ENCODE measurements at places on chromosomes 4 and X.
A peak's percentile ranks its signal among the peaks of the same experiment; 100 is the strongest.

DNA sequence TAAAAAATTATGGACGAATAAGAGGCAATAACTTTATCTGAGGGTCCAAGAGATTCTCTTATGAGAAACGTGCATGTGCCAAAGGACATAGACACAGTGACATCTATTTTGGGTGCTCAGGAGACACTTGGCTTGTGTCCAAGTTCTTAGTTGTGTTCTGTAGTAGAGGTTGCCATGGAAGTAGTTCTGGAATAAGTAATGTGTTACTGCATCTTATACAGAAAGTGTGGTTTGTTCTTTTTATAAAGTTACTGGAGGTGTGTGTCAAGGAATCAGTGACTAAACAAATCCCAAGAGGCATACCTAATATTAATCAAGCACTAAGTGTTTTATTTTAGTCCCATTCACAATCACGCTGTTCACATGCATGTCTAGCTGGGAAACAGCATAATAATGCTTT is 305.7 kb downstream of the ARHGAP24 start:
- DNase-seq = no peak

DNA sequence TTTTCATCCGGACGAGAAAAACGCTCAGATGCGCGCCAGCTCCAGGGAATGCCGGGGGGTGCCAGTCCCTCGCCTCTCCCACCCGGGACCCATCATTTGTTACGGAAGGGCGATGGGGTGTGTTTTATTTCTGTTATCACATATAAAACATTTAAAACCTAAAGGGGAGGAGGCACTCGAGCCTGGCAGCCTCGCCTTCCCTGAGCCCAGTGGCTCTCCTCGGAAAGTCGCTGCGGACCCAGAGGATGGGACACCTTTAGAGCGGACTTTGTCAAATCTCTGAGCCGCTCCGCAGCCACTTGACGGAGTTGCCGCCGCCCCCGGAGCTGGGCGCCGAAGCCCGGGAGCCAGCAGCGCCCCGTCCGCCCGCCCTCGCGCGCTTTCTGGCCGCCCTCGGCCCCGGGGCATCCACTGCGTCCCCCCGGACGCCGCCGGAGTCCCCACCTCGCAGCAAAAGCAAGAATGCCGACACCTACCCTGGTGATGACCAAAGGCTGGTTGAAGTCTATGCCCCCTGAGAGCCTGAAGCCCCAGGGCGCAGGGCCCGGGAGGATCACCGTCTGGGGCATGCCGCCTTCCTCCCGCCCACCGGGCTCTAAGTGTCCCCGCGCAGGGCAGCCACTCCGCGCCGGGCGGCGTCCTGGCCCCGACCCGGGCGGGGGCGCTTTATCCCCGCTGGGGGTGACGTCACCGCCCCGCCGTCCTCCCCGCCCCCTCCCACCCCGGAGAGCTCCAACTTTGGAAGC is at the start of gene PDLIM3:
Gene PDLIM3 (minus strand): TSS at position 642 of the 746 bp plus-strand sequence. CDS start 73 bp downstream, at position 569.
- peak; percentile 6 for DNase-seq

- no peak for DNase-seq
Measured at GRCh38 chrX:17355976-17356375, 19.0 kb upstream of the NHS start.

DNA sequence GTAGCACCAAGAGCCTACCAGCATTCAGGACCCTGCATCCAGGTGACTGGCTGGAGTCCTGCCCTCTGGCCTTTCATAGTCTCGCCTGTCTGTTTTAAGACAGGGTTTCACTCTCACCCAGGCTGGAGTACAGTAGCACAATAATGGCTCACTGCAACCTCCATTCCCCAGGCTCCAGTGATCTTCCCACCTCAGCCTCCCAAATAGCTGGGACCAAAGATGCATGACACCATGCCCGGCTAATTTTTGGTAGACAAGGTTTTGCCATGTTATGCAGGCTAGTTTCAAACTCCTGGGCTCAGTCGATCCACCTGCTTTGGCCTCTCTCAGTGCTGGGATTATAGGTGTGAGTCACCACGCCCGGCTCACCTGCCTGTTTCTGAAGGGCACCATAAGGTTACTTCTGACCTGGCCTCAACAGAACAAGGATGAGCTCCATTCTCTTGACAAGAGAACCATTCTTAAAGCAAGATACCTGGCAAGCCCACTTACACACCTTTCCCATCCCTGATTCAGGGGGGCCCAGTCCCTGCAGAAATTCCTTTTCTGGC is 6.7 kb downstream of the RPS4X start:
- DNase-seq = no peak

DNA sequence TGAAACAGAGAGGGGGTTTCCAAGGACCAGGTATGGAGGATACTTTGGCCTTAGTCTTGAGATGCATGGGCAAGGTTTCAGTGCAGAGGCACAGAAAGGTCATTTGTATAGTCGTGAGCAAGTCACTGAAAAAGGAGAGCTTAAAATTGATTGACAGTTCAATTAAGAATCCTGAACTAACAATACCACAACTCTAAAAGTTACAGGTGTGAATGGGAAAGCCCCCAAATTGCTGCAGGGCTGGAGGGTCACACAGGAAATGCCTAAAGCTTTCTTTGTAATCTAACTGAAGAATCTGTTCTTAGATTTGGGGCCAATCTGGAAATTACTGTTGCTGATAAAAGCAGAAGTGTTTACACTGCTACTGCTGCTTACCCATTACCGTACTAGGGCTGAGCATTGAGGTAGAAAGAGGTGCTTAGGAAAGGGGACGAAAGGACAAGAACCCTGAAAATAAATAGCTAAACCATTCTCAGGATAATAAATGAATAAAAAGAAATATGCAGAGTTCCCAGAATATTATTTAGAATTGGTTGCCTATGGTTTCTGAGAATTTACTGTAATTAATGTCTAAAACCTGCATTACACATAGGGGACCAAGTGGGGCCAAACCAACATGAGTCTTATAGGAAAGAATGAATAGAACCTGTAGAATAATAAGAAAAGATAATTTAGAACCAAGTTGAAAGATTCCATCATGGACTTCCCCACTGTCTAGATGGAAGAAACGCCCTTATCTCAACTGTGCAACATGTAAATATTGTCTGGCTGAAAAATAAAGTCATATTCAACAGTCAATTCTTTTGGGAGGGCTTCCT is 91.9 kb upstream of the PPP1R2C start:
- DNase-seq = no peak

DNA sequence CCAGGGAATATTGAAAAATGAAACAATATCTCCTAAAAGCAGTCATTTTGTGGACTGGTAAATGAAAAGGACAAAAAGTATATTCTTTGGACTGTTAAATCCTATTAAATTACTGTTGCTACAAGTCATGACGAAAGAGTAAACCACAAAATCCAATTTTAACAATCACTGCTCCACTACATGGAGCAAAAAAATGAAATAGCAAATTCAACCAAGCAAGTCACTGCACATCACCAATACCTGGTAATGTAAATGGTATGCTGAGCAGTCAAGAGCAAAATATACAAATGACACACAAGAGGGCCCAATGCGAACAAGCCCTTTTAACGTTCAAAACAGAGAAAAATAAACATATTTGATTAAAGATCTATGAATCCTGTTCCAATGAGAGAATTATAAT is 126.2 kb downstream of the KLHL13 start:
- no peak for DNase-seq

DNA sequence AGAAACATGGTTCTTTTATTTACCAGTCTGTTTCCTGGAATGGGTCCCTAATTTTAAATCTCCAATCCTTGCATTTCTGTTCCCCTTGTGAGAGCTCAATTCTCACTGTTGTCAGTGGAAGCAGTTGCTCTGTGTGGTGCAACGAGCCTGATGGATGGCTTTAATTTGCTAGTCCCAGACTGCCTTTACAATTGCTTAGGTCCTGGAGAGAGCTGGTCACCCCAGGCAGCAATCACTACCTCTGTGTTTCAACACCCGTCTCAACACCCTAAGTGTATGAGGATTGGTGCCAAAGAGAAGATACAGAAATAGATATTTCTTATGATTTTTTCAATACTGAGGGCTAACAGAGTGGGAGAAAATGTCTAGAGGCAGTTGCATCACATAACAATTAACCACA is 873.8 kb downstream of the GLUD2 start:
- no peak for DNase-seq

DNA sequence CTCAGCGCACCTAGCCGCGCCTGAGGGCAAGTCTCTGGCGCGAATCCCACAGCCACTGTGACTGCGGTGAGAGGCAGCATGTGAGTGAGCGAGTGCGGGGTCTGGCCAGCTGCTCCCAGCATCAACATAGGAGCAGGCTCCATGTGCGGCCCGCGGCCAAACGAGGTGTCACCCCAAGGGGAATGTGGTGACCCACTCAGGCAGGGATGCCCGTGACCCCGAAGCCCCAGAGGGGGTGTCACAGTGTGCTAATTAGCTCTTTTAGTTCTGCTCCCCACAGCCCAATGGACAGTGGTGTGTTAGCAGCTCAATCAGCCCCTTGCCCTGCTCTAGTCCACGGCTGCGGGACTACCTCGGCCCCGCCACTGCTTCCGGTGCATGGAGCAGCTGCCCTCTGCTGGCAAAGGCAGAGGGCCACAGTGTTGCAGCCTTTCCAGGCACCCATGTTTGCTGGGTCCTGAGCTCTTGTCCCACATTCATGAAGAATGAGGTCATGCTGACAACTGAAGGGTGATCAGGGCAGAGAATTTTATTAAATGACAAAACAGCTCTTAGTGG is 61.4 kb downstream of the AGA start:
- DNase-seq = no peak

GRCh38 chr4:126081336-126081735 is 766.6 kb downstream of the FAT4 start:
- no peak for DNase-seq

- DNase-seq = no peak
Measured at GRCh38 chrX:49238735-49239134, 3.5 kb downstream of the CCDC22 start.

DNA sequence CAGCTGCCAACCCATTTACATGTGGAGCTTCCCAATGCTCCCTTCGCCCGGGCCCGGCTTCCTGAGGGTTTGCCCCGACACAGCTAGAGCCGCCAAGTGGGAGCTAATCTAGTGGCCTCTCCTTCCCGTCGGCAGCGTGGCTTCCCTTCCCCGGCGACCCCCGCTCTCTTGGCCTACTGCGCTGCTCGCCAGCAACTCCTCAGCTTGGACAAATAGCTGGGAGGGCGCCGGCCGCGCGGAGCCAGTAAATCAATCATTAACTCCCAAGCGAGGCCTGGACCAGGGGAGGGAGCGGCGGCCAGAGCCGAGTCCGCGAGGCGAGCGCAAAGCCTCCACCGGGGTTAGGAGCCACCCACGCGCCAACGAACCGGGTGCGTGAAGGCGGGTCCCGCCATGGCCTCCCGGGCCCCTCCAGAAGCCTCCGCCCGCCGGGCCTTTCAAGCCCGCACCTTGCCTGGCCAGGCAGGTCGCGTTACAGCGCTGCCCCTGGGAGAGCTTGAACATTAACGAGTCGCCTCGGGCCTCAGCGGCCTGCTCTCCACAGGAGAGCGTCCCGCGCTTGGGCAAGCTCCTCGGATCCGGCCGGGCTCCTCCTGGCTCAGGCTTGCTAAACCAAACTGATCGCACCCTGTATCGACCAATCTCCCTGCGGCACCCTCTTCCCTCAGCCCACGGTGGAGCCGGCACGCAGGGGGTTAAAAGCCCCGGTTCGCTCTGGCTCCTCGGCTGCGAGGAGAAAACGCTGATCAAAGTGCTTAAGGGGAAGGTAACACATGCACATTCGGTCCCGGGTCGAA is 10.6 kb upstream of the BCOR start:
- no peak for DNase-seq

DNA sequence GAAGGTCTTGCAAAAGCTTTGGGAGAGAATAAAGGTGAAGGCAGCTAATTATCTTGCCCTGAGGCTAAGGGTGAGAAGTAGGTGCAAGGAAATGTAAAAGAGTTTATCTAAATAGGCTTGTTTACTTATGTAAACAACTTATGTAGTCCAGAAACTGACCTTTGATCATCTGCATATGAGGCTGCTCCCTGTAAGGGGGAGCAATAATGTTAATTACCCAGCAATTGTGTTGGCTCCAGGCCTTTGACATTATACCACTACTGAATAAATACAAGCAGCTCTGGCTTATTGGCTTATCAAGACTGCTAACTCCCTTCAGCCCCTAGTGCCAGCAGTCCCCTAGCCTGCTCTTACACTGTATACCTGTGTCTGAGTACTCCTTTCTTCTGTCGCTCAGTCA is 303.7 kb upstream of the GNPDA2 start:
- no peak for DNase-seq

GRCh38 chr4:2247128-2248043 is 5.5 kb upstream of the HAUS3 start:
- DNase-seq = no peak

DNA sequence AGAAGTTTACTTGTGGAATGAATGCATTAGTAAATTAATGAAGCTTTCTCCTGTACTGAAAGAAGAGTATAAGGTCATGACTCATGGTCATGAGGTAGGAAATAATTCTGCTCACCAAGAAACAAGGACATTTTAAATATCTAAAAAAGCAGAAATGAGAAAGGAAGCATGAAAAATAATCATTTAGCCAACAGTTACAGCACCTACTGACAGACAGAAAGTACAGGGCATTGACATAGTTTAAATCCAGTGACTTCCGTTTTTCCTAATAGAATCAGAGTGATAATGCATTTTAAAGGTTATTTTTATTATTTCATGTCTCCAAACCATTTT is 30.5 kb upstream of the ACSL1 start:
- no peak for DNase-seq

DNA sequence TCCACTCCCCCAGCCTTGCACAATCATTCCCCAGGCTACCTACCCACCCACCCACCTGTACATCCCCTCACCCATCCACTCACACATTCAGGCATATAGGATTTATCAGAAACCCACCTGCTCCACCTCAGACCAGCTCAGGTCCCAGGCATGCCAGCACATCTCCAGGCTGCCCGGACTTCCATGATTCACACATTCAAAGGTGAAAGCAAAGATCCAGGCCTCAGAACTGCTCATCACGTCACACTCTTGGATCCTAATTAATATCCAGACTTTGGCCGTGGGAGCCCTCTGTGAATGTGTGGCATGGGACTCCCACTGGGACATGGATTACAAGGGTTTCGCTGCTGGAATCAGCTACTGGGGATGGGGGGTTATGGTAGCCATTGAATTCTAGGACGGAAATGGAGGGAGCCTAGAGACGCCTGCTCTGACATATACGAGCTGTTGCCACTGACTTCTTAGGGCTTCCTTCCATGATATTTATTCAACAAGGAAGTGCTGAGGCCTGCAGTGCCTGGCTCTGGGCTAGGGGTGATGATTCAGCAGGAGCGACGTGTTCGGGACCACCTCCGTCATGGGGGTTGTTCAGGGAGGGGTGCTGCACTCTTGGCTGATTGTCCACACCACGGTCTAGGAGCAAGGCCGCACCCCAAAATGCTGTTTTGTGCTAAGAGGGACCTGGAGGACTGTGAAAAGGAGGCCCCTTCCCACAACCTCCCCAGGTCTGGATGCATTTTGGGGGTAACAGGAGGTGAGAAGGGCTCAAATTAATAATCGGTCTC is 56.9 kb upstream of the ADRA2C start:
- DNase-seq = no peak

DNA sequence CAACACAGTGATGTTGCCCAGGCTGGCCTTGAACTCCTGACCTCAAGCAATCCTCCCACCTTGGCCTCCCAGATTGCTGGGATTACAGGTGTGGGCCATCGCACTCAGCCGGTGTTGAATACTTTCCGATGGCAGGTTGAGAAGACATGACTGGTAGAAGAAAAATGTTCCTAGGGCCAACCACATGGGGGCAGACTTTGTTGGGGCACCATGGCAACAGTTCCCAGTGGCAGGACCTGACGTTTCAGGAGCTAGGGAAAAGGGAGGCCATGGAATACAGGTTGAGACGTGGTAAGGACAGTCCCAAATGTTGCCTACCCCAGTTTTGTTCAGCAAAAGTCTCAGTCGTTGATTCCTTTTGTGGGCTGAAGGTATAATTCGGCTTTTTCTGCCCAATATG is 134.6 kb downstream of the ASMT start:
- no peak for DNase-seq
